Fibroblast of skin of scalp (primary cell): ENCODE measurements at places on chromosomes 11 and 22.

- DNase-seq: peak; percentile 68
These were observed 27.0 kb upstream of the AMOTL1 start for GRCh38 chr11:94741022-94741679.

DNA sequence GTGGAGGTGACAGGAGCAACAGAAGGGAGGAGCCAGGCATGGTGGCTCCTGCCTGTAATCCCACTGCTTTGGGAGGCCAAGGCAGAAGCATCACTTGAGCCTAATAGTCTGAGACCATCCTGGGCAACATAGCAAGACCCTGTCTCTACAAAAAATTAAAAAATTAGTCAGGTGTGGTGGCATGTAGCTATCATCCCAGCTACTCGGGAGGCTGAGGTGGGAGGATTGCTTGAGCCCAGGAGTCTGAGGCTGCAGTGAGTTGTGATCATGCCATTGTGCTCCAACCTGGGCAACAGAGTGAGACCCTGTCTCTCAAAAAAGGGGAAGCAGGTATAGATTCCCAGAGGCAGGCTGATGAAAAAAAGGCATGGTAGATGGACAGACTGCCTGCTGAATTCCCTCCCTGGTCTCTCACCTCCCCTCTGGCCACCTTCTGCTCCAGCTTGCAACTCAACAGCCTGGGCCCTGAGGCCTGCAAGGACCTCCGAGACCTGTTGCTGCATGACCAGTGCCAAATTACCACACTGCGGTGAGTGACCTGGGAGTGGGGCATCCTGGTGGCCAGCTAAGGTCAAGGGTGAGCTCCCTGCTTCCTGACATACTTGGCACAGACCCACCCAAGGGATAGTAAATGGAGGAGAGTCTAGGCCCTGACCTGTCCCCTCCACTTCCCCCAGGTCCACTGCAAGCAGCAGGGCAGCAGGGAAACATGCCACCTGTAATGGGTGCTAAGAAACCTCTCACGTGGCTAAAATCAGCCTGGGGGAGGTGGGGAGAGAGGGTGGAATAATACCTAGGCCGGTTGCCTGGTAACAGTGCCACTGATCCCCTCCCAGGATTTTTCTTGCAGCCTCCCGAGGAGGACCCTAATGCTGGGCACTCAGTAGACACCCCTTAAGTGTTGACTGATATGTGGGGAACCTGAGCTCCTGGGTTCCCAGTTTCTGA, 4.3 kb upstream of the NHERF4 start:
- no peak for DNase-seq

DNA sequence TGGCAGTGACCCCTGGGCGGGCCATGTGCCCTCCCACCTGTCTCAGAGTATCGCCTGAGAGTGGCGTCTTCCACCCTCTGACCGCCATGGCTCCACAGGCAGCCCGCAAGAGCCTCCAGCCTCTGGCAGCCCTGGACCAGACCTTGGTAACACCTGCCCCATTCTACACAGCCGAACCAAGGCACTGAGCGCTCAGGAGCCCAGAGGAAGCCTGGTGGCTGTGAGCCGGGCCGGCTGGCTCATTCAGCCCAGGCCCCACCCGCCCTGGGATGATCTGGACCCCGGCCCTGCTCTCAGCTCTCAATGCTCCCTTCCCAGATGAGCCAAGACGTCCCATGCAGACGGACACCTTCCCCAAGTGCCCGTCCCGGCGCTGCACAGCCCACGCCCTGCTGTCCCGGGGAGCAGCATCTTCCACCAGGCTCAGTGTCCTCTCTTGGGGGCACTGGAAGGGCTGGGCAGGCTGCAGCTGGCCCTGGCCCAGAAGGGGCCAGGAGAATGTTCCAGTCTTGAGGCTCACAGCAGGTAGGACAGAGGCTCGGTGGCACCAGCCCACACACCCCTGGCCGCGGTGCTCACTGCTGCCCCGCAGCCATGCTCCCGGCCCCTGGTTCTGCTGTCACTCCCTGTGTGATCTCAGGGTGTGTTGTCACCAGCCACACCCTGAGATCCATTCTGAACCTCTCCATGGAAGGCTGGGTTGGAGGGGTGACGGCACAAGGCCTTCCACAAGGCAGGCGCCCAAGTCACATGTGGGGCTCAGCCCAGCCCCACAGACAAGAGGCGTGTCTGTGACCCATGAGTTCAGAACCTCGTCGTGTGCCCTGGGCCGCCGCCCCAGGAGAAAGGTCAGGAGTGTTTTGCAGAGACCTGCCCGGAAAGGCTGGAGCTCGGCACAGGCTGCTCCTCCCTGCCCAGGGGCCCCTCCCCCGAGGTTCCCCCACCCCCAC, 24.2 kb upstream of the PPARA start:
- DNase-seq: no peak

GRCh38 chr11:560305-561147, at the start of the genes LMNTD2 and RASSF7:
TSS of gene LMNTD2 (minus strand) at chr11:560738. CDS start at chr11:560716, 22 bp downstream.
TSS of gene RASSF7 (plus strand) at chr11:560970. CDS start at chr11:561769, 799 bp downstream.
- peak; percentile 83 for DNase-seq

DNA sequence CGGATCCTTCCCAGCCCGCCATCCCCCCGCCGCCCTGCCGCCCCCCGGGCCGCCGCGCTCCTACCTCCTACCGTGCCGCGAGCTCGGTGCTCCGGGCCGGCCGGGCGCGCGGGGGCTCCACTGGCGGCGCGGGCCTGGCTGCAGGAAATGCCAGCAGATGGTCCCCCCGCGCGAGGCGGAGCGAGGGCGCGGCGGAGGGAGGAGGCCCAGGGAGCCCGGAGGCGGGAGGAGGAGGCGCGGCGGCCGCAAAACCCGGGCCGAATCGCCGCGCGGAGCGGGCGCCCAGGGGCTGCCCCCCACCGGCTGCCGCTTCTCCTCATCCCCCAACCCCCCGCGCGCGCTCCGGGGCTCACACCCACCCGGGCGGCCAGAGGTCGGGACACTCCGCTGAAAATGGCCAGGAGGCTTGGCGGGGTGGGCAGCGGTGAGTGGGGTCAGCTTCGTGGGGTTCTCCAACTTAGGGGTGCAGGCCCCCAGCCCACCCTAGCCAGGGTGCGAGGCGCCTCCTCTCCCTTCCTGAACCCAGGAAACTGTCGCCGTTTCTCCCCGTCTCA, at the start of gene OSBPL5:
OSBPL5 (minus strand) TSS at position 159 of the 554 bp plus-strand sequence. CDS start 36,162 bp downstream, outside the sequence.
- DNase-seq: peak; percentile 80

DNA sequence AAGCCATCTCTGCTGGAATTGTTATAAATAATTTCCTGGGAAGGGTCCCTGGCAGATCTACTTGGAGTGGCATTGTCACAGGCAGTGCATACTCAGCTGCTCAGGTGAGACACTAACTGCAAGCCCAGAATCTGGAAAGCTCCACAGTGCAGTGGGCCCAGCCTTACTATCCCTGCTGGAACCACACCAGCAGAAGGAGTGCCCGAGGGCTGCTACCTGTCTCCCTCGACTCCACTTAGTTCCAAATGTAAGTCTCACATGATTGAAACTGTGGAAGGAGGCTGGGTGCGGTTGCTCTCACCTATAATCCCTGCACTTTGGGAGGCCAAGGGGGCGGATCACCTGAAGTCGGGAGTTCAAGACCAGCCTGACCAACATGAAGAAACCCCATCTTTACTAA, 14.3 kb upstream of the SYVN1 start:
- DNase-seq: no peak

- DNase-seq: no peak
These were observed 34.3 kb downstream of the MYEOV start for GRCh38 chr11:69328231-69328630.

DNA sequence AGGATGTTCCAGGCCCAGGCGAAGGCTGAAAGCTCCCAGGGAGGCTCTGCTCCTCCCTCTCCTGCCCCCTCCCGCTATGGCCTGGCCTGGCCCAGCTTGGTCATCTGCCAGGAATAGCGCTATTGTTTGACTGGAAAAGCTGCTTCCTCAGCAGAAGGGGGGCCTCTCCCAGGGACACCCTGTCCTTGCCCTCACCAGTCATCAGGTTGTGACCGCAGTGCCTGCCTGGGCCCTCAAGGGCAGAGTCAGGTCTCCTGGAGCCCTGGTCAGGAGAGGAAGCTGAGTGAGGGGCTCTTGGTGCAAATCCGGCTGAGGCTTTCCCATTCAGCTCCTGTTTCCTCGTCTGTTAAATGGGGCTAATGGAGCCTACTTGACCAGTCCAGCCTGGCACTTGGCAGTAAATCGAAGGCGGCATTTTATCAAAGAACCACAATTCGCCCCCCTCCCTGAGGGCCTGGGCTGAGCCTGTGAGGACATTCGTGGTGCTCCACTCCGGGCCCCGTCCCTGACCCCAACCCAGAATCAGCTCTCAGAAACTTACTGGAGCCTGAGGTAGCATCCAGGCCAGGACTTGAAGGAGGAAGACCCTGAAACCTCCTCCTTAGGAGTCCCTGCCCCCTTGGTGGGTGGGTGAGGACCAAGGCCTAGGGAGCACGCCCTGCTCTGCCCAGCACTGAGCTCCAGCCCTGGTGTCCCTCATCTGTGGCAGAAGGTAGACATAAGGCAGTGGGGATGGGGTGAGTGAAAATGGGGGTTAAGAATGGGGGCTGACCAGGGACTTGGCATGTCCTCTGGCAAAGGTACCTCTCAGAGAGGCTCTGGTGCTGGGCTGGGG, 2.0 kb upstream of the CASTOR1 start:
- DNase-seq: peak; percentile 69

DNA sequence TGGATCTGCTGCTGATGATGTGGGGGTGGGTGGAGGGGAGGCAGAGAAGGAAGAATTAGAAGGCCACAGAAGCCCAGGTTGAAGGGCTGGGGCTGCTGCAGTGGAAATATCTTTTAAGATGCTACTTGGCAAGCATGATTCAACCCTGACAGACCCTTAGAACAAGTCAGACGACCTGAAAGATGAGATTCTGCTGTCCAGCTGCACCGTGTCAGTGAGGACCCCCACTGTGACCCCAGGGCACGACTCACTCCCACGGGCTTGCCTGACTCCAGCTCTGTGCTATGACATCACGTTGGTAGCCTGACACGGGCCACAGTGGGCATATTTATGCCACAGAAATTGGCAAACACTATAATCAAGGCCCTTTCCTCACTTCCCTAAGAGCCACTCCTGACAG, 36.0 kb downstream of the LRFN4 start:
- DNase-seq: no peak

GRCh38 chr11:11416502-11416901, 63.5 kb upstream of the CSNK2A3 start:
- DNase-seq: peak; percentile 89

- no peak for DNase-seq
These were observed 5.6 kb downstream of the AHNAK start for GRCh38 chr11:62540804-62541701.

DNA sequence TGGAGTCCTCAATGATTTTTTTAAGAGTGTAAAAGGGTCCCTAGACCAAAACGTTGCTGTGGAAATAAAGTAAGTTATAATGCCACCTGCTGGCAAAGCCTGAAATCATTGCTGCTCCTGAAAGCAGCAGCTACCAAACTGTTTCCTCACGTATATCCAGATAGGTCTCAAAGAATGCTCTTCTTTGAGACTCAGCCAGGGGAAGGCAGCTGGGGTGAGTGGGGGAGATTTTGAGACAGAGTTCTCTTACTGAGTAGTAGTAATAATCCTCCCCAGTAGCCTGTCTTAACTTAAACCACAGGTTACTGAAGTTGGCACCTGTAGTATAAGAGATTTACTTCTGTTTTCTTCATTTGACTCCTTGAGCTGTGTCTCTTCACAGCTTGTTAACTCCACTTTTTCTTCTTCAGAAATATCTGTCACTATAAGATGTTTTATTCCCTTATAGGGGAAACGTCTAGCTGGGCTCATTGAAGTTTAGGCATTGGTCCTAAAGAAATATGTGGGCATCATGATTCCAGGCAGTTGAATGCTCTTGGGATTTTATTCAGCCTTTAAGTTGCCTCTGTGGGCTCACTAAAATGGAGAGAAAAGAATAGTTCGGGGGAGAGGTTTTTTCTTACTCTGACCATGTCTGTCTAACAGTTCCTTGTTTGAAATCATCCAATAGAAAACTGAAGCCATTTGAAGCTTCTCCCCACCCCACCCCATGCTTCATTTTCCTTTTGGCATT, 77.9 kb downstream of the BTBD10 start:
- DNase-seq: peak; percentile 72

DNA sequence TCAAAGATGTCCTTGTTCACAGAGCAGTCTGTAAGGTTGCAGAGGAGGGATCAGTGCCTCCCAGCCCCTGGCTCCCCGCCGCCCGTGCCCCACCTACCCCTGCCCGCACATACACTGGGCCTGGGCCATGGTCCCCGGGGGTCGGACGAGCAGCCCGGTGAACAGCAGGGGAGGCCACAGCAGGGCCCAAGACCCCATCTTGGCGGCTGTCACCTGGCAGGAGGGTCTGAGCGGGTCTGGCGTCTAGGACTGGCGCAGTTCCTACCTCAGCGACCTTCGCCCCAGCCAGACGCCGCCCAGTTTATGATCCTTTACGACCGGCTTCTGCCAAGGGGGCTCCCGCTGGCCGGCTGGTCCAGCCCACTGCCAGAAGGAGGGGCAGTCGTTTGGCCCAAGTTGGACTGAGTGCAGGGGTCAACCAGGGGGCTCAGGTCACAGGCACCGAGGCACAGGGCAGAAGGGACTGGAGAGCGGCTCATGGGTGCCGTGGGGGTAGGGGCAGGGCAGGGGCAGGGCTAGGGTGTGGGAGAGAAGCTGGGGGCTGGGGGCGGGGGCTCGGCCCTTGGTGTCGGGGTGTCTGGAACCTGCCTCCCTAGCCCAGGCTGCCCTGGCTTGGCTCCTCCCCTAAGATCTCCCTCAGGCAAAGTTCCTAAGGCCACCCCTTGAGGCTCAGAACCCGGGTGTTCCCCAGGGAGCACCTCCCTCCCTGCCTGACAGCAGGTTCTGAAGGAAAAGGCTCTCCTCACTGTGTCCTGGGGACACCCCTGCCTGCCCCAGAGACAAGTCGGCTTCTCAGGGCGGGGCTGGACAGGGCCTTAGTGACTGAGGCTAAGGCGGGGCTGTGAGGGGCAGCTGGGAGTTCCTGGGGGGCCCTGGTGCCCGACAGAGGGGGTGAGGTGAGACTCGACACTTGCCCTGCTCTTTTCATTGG, at the start of gene CDHR5:
CDHR5 (minus strand) TSS at position 251 of the 931 bp plus-strand sequence; CDS start at position 198, 53 bp downstream.
- DNase-seq: no peak

GRCh38 chr11:21446939-21447590, 745.8 kb upstream of the ANO5 start:
- DNase-seq: no peak

DNA sequence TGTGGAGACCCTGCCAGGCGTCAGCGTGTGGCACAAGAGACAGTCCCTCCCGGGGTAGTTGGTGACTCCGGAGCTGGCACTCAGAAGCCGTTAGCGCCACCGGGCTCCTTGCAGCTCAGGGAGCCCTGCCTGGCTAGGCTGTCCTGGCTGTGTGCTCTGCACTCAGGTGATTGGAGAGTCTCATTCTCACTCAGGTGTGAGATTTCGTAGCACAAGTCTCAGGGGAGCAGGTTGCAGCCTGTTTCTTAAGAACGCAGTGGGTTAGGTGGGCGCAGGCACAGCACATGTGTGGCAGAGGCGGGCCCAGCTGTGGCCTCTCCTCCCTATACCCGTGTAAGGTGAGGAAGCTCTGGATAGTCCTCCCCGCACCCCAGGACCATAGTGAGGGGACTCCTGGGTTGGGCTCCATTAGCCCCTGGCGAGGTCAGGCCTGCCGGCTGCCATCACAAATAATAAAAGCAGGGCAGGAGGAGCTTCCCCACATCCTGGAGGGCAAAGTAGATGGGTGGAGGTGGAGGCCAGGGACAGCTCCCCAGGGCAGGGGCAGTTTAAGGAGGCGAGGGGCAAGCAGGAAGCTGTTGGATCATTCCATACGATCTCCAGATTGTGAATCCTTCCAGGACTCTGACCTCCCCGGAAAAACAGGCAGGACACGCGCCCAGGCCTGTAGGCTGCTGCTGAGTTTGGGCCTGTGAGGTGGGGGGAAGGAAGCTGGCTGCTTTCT, 39.4 kb downstream of the SBF1 start:
- DNase-seq: no peak

- DNase-seq: peak; percentile 10
These were observed 21.2 kb upstream of the TP53AIP1 start for GRCh38 chr11:128963744-128964325.
